Karpas-422 (cell line): ENCODE measurements at places on chromosomes 5 and 9. TPM values are rescaled to one million over a fixed set of nuclear protein-coding genes. Genes with fewer than 3 reads are reported as not detected.

- no peaks in the 10 kb centered on the region for H3K4me1 ChIP-seq
- DNase-seq: no peak
- H3K4me3 ChIP-seq: no peak overlapping the region
- no peak overlapping the region for H3K27ac ChIP-seq
These were observed 54.9 kb upstream of the GRAMD2B start for GRCh38 chr5:126368239-126368812.

Gene ZNF883
- total RNA-seq: not detected in 2 replicates

DNA sequence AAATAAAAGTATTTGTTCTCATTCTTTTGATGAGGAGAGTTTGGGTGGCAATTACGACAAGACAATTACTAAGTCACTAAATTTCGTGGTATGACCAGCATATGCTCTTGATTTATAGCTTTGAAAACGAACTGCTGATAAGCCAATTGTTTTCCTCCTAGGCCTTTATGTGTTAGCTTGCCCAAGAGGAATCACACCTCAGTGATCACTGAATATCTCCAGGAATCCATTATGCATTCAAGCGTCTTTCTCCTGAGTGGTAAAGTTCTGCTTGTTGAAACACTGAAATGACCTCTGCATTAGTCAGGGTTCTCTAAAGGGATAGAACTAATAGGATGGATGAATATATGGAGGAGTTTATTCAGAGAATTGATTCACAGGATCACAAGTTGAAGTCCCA, 677.7 kb upstream of the MEF2C start:
- no peak overlapping the region for H3K4me3 ChIP-seq
- no peaks in the 10 kb centered on the region for H3K4me1 ChIP-seq
- no peak overlapping the region for H3K27ac ChIP-seq

GRCh38 chr5:144125163-144125726, 45.2 kb downstream of the YIPF5 start:
- H3K36me3 ChIP-seq: no peaks in the 10 kb centered on the region
- no peak overlapping the region for H3K27ac ChIP-seq
- DNase-seq: no peak
- H3K4me3 ChIP-seq: no peak overlapping the region
- no peaks in the 10 kb centered on the region for H3K27me3 ChIP-seq
- no peaks in the 10 kb centered on the region for H3K4me1 ChIP-seq

DNA sequence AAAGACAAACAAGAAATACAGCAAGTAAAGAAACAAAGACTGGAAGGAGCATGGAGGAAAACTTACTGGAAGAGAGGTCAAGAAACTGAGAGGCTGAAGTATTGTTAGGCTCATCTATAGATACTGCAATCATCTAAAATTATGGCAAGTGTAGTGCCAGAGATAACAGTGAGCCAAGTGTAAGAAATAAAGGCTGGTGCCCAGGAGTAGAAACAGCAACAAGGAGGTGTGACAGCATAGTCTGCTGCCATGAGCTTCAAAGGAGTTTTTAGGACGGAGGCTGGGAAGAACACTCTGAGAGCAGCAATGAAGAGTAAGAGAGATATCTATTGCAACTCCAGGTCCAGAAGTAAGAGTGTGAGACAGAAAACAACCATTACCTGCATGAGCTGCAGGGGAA, 60.5 kb downstream of the MEGF9 start:
- H3K27me3 ChIP-seq: no peaks in the 10 kb centered on the region
- H3K27ac ChIP-seq: no peak overlapping the region
- H3K36me3 ChIP-seq: peaks cover 60% of the 10 kb centered on the region
- peaks cover 15% of the 10 kb centered on the region; the same call in 1 of the 2 replicates for H3K4me1 ChIP-seq
- DNase-seq: no peak
- H3K4me3 ChIP-seq: no peak overlapping the region

GRCh38 chr9:37408933-37409710, 13.4 kb upstream of the GRHPR start:
- no peaks in the 10 kb centered on the region for H3K36me3 ChIP-seq
- peak overlapping the region; percentile 99 for H3K27ac ChIP-seq
- no peaks in the 10 kb centered on the region for H3K27me3 ChIP-seq
- peak overlapping the region; percentile 62; the same call in 1 of the 2 replicates for H3K4me3 ChIP-seq
- H3K4me1 ChIP-seq: peaks cover 93% of the 10 kb centered on the region

GRCh38 chr9:133113949-133114885, 6.8 kb downstream of the RALGDS start:
- H3K4me3 ChIP-seq: peak overlapping the region; percentile 33; the same call in 1 of the 2 replicates
- H3K27ac ChIP-seq: peak overlapping the region; percentile 64
- peaks cover 60% of the 10 kb centered on the region for H3K4me1 ChIP-seq
- DNase-seq: peak; percentile 84

DNA sequence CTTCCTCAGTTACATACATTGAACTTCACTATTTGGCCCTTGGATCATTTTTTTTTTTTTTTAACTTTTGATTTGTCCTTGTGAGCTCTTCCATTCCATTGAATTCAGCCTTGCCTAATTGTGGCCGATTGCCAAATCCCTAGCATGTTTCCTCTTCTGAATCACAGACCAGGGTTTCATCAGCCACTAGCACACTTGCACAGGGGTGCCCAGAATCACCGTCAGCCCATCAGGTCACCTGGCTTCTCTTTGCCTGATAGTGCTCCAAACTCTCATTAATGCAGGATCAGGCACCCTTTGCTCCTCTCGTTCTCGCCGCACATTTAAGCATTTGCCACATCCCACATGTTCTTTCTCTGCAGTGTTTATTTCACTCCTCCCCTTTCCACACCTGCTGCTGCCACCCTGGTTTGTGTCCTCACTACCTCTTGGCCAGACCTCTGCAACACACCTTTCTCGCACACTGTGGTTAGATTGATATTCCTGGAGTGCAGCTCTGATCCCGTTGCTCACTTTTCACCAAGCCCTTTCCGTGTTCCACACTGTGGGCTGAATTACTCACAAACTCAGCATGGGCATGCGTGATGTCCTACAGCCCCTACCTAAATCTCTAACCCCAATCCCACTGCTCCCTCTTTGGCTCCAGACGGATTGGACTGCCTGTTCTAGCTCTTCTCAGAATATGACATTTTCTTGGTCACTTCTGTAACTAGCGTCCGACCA, 9.8 kb downstream of the PIK3R1 start:
- H3K27ac ChIP-seq: no peak overlapping the region
- peaks cover 5% of the 10 kb centered on the region; the same call in 1 of the 2 replicates for H3K36me3 ChIP-seq
- no peak for DNase-seq
- H3K4me3 ChIP-seq: no peak overlapping the region
- peaks cover 2% of the 10 kb centered on the region for H3K4me1 ChIP-seq

- peak; percentile 70 for DNase-seq
- H3K36me3 ChIP-seq: no peaks in the 10 kb centered on the region
- peak overlapping the region; percentile 66 for H3K27ac ChIP-seq
- peak overlapping the region; percentile 40; the same call in 1 of the 2 replicates for H3K4me3 ChIP-seq
These were observed 10.9 kb downstream of the RAPGEF1 start for GRCh38 chr9:131728961-131729360.

Gene HSPB3
- not detected in 2 replicates for total RNA-seq

Gene CCL27
- 0.36 TPM in 1 of 2 replicates, not detected in the other for total RNA-seq

GRCh38 chr9:126796758-126797157, 8.1 kb upstream of the ZBTB43 start:
- H3K27ac ChIP-seq: no peak overlapping the region
- no peaks in the 10 kb centered on the region for H3K27me3 ChIP-seq
- H3K4me3 ChIP-seq: no peak overlapping the region

Gene ACOT12
- 0.18 and 0.26 TPM in 2 replicates for total RNA-seq

- H3K4me1 ChIP-seq: no peaks in the 10 kb centered on the region
- H3K36me3 ChIP-seq: no peaks in the 10 kb centered on the region
- H3K27ac ChIP-seq: no peak overlapping the region
- DNase-seq: no peak
These were observed 1.3 kb upstream of the SHISAL2B start for GRCh38 chr5:64688965-64689364.

DNA sequence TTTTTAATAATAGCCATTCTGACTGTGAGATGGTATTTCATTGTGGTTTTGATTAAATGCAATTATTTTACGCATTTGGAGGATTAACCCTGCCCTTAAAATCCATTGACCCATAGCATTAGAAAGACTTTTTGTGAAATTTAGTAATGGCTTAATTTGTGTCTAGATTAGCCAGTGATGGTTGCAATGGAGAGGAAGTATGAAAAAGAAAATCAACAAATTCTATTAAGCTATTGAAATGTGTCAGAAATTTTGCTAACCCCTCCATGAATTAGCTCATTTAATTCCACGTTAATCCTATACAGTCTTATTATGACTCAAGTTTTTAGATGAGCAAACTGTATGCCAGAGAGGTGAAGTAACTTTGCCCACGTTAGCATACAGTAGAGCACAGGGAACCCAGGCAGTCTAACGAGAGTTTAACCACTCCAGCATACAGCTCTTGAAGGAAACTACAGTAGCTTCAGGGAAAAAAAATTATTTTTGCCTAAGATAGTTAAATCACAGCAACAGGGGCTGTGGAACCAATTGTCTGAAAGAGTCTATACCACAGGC, 158.2 kb upstream of the PPP2R2B start:
- peaks cover 6% of the 10 kb centered on the region for H3K4me1 ChIP-seq
- H3K36me3 ChIP-seq: no peaks in the 10 kb centered on the region
- DNase-seq: no peak
- no peak overlapping the region for H3K27ac ChIP-seq
- H3K27me3 ChIP-seq: no peaks in the 10 kb centered on the region
